ENCODE measurements at places on chromosomes 7 and 10. TPM values are rescaled to one million over a fixed set of nuclear protein-coding genes. Genes with fewer than 3 reads are reported as not detected.

Gene NEBL
- polyA plus RNA-seq = 13.8 TPM

Gene COBL
- polyA plus RNA-seq = 9.8 TPM

Gene CYP26C1
- 0.09 TPM for polyA plus RNA-seq

Gene PRRT4
- not detected for polyA plus RNA-seq

Gene MALSU1
- 94.9 TPM for polyA plus RNA-seq

Gene DGKI
- polyA plus RNA-seq = 2.5 TPM

Gene DNAJC12
- 33.9 TPM for polyA plus RNA-seq

GRCh38 chr7:157516911-157517781, 180.3 kb downstream of the DNAJB6 start:
- DNase-seq = no peak

DNA sequence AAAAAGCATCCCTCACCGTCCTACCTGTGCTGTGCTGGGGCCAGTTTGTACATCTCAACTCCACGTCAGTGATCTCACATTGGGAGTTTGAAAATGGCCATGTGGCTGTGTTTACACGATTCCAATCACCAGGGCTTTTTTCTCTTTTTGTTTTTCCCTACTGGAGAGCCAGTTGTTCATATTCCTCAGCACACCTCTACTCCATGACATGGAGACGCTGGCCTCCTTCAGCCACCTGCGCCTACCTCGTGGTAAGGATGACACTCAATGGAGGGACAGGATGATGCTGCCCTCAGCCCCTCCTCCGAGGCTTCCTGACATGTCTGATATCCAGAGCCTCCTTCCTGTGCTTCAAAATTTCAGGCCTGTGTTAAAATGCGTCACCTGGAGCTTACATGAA, 10.3 kb downstream of the CLRN3 start:
- DNase-seq = no peak

- DNase-seq = no peak
Observed at GRCh38 chr10:3538291-3538655, 246.7 kb downstream of the KLF6 start.

DNA sequence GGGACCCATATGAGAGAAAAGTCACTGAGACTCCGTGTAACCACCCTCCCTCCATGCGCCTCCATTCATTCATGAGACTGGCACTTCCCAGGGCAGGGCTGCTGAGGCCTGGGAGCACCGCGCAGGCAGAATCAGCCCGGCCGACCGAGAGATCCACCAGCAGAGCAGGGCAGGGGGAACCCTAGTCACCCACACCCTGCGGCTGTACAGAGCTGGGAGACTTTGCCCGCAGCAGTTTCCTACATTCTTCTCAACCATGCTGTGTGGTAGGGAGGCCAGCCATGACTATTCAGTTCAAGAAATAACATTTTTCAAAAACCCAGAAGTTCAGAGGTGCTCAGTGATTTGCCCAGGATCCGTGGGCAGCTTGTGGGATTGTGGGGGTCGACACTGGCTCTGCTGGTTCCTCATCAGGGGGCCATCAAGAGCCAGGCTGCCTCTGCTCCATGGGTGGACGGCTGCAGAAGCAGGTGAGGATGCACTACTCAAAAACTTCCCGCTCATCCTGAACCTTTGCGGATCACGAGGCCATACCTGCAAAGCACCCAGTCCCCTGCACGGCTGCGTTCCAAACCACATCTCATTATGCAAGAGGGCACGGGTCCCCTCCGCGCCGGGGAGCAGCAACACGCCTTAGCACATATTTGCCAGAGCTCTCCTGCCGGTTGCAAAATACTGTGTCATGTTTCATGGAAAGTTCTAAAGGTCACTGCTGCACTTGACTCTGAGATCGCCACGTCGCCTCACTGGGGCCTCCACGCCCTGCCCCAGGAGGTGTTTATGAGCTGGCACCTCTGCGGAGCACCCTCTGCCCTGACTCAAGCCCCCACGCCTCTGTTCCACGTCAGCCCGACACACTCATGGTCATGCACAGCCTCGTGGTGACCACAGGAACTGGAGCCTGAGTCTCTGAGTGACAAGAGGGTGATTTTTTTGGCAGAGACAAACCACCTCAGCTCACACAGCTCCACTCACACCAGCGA, 132.0 kb downstream of the PRKAG2 start:
- DNase-seq = peak; percentile 67

GRCh38 chr7:114302858-114303257, 111.8 kb upstream of the FOXP2 start:
- DNase-seq = no peak

DNA sequence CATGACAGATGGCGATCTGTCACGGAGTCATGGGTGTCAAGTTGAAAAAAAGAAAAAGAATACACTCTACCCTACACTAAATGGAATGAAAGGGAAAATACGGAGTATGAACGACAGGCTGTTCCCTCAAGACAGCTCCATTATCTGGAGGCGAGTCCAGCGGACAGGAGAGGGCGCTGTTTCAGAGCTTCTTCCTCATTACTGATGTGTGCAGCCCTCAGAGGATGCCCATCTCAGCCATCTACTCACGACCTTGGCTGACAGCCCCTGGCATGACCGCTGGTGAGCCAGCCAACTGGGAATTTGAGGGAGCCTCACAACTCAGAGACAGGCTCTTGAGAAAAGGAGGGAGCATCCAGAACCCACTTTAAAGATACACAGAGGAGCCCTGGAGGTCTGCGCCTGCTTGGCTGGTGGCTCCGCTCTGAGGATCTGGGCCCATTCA, 49.6 kb upstream of the SMNDC1 start:
- peak; percentile 84 for DNase-seq

GRCh38 chr7:80087051-80087770, 47.4 kb upstream of the GNAI1 start:
- no peak for DNase-seq

GRCh38 chr10:51770709-51771108, 71.3 kb upstream of the CSTF2T start:
- DNase-seq = no peak

GRCh38 chr10:94916423-94916822, 22.0 kb upstream of the CYP2C9 start:
- no peak for DNase-seq

- DNase-seq = no peak
Observed at GRCh38 chr10:88805924-88806323, 3.4 kb downstream of the LIPM start.

- DNase-seq = no peak
Observed at GRCh38 chr7:78260826-78261225, 462.3 kb downstream of the PHTF2 start.

- DNase-seq = peak; percentile 70
Observed at GRCh38 chr7:114086537-114086913, 167.7 kb upstream of the PPP1R3A start.

GRCh38 chr10:53223851-53224250, 451.3 kb upstream of the MBL2 start:
- peak; percentile 77 for DNase-seq

DNA sequence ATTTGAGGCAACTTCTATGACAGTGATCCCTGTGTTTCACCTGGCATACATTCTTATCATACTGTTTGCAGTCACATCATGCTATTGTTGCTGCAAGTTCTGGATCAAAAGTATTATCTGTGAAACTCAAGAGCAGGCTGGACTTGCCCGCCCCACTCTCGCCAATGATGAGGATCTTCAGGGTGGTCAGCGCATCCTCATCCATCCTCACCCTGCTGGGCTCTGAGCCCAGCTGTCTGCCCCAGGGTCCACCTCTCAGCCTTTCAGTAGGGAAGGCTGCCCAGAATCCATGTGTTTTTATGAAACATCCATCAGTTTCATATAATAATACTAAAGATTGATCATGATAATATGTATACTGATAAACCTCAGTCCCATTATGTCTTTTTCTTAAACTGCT, 55.4 kb upstream of the KIF5B start:
- no peak for DNase-seq
